ENCODE measurements at places on chromosomes 13 and 19. TPM values are rescaled to one million over a fixed set of nuclear protein-coding genes. Genes with fewer than 3 reads are reported as not detected.

GRCh38 chr13:81207636-81208035 lies 866.7 kb upstream of the SPRY2 start:
- DNase-seq, result no peak

PTPRH gene
- polyA plus RNA-seq, result not detected

- no peak for DNase-seq
Measured at GRCh38 chr13:67228916-67229315, 1.2 kb downstream of the PCDH9 start.

DNA sequence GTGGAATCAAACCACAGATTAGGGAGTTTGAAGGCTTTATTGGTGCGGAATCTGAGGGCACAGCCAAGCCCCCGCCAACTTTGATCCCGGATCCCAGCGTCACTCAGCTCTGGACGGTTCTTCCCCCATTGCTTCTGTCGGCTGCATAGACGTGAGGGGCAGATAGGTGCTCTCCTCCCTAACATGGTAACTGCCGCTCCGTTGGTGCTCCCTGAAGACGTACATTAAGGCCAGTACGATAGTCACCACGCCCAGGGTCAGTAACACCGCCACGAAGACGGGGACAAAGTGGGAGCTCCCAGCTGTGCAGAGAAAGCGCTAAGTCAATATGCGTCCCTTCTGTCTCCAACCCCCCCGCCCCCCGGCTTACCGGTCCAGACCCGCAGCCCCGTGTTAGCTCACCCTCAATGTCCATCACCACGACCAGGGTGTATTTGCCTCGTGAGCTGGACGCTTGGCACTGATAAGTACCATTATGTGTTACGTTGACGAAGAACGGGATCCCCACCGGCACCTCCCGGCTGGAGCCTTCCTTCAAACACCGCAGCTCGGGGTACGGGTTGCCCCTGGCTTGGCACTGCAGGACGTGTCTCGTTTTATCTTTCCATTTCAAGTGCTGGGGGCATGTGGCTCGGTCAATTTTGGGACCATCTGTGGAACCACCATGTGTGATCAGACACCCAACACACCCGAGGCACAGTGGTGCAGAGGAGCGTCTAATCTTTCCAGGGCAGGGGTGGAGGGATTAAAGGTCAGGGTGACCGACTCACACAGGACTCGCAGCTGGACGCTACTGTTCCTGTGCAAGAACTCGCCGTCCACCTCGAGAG lies 644 bp upstream of the RAVER1 start:
- DNase-seq, result peak; percentile 19

Measured in kidney (tissue), 22 donors.